ENCODE measurements at places on chromosomes 1 and 21.

DNA sequence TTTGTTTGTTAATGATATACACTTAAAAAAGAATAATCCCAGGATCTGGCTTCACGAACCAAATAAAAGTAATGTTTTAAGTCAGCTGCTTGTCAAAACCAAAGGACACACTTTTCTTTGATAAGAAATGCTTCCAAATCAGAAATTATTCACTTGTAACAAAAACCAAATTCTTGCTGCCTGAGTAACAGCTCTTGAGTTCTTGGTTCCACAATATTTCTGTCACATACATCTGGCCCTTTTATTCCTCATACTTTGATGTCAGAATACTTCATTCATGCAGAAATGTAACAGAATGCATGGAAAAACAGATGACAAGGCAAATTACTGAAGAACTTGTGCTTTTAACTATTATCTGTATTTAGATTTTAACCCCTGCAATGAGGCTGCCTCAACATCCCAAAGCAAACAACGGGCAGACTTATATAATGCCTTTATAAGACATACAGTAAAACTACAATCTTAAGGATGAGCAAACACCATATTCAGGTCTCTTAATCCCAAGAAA is 1.5 kb downstream of the VAMP4 start:
- DNase-seq = no peak

DNA sequence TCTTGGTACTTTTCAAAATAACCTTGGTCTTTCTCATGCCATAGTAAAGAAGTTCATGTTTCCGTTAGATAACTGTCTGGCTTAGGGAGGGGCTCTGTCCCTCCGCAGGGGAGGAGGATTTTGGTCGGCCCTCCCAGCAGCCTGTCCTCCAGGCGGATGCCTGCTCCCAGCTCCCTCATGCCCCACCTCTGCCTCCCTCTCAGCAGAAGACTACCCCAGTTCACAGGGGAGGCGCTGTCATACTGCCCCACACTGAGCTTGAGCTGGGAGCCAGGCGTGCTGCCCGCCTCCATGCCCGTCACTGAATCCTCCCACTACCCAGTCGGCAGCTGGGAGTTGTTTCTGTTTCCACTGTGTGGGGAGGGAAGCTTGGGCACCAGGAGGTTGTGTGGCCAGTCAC is 127.3 kb downstream of the CAMTA1 start:
- no peak for DNase-seq

DNA sequence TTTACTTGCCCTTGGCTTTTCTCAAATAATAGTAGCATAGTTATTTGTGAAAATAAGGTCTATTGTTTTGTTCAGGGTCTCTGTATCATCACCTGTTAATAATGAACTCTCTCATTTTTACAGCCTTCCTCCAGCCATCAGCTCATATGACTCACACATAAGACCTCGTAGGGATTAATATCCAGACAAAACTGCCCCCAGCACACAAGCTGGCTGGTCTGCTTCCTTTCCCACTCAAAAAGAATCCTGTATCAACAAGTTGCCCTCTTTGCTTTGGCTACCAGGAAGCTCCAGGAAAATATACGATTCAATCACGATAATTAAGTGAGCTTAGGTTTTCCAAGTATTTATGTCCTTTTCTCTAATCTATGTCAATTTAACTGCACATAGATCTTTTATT is 119.2 kb downstream of the DMRTB1 start:
- no peak for DNase-seq

- no peak for DNase-seq
Observed at GRCh38 chr1:202575918-202576653, 134.2 kb downstream of the SYT2 start.

- no peak for DNase-seq
Observed at GRCh38 chr1:228347181-228347580, 59.5 kb downstream of the TRIM11 start.

DNA sequence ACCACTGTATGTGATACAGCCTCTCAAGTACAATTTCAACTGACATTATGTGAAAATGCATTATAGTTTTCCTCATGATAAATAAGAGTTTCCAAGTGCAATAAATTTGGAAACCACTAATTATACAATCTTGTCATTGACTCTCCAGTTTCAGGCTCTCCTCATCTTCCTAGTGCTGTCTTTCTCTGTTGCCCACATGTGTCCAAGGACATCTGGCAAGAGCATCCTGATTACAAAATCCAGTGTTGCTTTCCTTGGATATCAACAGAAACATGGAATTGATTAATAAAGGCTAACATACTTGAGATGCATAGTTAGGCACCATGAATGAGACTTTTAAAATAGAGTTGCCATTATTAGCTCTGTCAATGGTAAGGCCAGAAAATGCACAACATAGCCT is 15.6 kb upstream of the MAP10 start:
- no peak for DNase-seq

GRCh38 chr1:229155472-229155871 is 115.4 kb upstream of the RAB4A start:
- no peak for DNase-seq

- no peak for DNase-seq
Observed at GRCh38 chr1:226404063-226404903, 3.6 kb downstream of the PARP1 start.

- no peak for DNase-seq
Observed at GRCh38 chr1:9244501-9245229, 10.1 kb downstream of the H6PD start.

GRCh38 chr1:70438529-70438928 is 27.5 kb downstream of the CTH start:
- DNase-seq = no peak
